ENCODE measurements at places on chromosomes 5 and 9.

DNA sequence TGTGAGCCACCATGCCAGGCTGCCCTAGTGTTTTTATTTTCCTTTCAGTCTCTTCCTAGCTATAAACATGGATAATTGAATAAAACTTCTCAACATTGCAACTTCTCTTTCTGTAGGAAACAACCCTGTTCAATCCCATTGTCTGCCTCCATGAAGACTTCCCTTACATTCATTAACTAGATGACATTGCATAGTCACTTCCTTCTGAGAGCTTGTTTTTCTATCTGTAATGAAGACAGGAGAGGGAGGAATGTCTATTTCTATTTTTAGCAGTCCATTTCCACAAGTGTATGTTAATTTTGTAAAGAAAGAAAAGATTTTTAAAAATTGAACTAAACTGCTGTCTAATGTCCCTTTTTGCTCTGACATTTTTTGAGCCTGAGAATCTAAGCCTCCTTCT lies 55.6 kb upstream of the MELK start:
- no peak for DNase-seq

DNA sequence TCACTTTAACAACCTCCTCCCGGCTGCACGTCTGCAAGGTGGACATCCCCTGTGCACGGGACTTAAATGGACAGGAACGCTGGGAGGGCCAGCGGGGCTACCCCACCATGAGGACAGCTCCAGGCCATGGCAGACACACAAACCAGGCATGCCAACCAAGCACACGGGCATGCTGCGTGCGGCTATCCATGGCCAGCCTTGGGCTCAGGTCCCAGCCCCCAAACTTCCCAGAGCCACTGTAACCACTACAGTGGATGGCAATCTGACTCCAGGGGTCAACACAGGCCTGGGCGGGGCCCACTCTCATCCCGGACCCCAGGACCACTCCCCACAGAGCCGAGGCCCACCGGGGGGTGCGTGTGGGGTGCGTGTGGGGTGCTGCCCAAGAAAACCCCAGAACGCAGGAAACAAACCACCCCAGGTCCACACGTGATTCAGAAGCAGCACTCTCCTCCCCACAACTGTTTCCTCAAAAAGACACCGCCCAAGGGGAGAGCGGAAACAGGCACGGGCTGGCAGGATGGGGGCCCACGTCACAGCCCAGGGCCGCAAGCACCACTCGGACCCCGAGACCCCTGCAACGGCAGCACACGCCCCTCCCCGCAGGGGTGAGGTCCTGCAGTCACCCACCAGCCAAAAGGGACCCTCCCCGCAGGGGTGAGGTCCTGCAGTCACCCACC lies 7.4 kb downstream of the SLC12A7 start:
- DNase-seq, result no peak

DNA sequence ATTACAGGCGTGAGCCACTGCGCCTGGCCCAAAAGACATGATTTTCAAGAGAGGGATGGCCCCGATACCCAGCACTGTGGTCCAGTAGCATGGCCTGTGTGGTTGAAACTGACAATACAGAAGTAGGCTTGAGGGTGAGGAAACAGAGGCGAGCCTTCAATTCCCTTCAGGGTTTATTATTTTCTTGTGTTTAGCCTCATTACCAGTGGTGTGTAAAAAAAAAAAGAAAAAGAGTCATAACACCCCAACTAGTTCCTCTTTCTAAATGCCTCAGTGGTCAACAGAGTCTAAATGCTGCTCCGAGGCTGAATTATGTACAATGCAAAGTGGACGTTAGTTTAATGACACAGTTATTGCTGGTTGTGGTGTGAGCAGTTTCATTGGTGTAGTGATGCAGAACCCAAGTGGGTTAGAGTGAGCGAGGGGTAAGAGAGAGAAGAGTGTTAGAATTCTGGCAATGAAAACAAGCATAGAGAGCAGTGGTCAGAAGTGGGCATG lies 58.8 kb downstream of the SNX30 start:
- no peak for DNase-seq

DNA sequence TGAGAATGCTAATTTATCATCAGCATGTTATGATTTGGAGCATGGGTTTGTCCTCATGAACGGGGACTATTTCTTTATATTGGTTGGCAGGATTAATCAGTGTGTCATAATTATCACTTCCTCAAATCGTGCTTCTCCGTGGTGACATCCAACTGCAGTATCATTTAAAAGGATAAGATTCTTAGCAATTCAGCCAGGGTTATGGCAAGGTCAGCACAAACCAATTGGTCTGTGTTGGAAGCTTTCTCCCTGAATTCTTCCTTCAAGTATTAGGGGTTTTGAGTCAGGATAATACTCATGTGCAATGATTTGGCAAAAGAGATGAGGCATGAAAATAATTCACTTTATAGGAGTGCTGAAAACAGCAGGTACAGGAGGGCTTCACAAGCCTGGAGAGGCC lies 5.5 kb upstream of the CAMLG start:
- no peak for DNase-seq

DNA sequence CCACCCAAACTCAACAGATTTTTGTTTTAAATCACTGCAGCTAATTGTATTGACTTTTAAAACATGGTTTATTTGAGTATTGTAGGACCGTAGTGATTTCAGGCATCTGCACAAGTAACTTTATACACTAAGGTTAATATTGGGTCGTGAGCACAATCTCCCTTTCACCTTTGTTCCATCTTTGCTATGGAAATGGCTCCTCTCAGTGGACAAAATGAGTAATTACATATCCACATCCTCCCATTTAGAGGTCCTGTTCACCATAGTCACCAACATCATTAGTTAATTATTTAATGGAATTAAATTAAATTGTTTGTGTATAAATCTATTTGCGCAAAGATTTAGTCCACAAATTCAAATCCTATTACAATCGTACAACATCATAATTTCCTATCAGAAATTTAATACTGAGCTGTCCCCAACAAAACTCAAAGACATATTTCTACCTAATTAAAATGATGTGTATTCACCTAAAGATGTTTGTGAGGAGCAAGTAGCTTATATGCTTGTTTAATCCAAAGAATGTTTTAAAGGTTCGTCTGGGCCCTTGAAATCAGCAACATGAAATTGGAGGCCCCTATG lies 173.0 kb upstream of the DAPK1 start:
- peak; percentile 9 for DNase-seq

Measured in head of caudate nucleus (tissue), 42 donors.